ENCODE measurements at places on chromosomes 5 and 9. TPM values are rescaled to one million over a fixed set of nuclear protein-coding genes. Genes with fewer than 3 reads are reported as not detected.

DNA sequence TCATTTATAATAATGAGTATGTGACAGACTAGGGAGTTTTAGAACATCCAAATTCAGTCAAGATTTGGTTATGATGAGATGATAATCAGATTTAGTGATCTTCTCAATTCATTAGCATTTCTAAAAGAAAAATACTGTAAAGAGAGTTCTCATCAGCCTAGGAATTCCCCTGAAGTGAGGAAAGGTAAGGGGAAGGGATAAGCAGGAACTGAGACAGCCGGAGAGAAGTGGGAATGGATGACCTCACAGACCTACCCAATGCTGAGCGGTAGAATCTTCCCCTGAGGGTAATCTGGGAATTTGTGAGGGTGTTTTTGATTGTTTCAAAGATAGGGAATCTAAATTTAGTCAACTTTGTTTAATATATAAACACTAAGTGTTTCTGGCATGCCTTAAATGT, 16.7 kb upstream of the GPBP1 start:
- no peak for DNase-seq

- DNase-seq = no peak
These were observed 155.6 kb upstream of the PANK3 start for GRCh38 chr5:168734620-168735300.

Gene SLCO6A1
- polyA plus RNA-seq = 0.77 TPM

DNA sequence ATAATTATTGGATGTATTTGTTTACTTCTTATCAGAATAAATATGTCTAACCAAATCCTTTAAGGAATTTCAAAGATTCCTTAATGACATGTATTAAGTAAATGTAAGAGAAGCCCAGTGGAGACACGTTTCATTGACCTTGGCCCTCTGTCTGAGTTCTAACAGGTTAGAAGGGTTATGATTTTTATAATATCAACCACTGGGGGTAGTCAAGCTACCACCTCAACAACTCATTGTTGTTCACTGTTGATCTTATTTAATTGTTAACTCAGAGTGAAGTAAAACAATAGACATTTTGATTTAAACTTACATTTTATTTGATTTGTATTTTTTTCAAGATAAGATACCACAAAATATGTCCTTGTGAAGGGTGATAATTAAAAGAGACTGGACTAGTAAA, 499.2 kb upstream of the COX7C start:
- no peak for DNase-seq

DNA sequence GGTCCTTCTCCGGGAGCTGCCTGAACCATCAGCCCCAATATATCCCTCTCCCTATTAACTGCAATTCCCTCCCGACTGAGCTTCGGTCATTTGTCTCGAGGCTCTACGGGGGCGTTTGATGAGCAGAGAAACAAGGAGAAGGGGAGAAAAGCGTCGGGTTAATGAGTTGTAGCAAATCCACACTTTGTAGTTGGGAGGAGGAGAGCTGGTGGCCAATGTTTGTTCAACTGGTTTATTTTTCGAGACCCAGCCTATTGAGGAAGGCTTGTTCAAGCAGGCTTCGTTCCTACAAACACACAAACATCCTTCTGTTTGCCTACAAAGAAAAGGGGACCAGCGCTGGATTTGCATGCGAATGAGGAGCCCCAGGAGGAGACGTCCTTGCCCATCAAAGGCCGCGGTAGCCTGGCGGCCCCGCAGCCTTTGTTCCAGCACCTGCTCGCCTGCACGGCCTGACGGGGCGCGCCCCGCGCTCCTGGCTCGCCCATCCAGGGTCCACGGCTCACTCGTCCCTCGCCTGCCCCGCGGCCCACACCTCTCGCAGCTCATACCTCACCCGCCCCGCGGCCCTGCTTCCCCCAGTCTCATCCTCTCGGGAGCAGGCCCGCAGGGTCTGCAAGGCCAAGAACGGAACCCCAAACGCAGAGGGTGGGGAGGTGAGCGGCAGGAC, 4.6 kb downstream of the FOXD1 start:
- no peak for DNase-seq

Gene TEX48
- polyA plus RNA-seq = not detected

GRCh38 chr9:94921092-94921471, 194.6 kb downstream of the AOPEP start:
- DNase-seq = peak; percentile 49

GRCh38 chr5:1105350-1106265, 6.3 kb downstream of the SLC12A7 start:
- DNase-seq = peak; percentile 87

Gene GALNT10
- polyA plus RNA-seq = 42.9 TPM

Gene PCDHA2
- 2.0 TPM for polyA plus RNA-seq

Data from hepatocyte (in vitro differentiated cells).